ENCODE measurements at places on chromosomes 7 and 10.

- DNase-seq: no peak
These were observed 42.8 kb downstream of the ARHGAP21 start for GRCh38 chr10:24680647-24681524.

DNA sequence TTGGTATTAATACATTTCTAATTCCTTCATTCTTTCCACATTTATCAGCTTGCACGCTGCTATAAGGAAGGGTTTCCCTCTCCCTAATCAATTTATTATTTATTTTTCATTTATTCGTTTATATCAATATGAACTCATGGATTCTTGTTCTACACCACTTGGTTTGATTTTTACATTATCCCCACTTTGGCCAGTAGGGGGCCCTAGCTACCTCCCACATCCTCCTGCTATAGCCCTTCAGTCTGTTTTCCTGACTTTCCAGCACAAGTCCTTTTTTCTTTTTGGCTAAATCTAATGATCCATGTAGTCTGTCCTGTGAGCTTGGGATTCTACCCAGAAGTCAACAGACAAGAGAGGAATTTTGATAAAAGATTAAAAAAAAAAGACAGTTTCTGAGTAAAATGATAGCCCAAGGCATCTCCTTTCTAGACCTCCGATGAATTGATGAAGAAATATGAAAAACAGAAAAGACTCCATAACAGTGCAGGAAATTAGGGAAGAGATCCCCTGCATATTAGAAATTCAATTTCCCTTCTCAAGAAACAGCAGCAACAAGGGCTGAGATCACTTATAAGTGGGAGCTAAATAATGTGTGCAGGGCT is 47.7 kb downstream of the LYZL2 start:
- peak; percentile 6 for DNase-seq

DNA sequence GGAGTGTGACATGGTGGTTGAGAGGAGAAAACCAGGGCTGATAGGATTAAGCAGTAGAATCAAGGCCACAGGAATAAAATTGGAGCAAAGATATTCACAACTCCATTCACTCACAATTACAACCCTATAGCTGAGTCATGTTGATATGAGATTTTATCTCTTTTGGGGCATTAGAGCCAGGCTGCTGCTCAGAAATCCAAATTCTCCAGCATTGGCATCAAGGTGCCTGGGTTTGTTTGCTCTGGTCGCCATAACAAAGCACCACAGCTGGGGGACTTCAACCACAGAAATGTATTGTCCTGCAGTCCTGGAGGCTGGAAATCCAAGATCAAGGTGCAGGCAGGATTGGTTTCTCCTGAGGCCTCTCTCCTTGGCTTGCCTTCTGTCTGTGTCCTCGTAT is 52.5 kb upstream of the GRB10 start:
- no peak for DNase-seq

DNA sequence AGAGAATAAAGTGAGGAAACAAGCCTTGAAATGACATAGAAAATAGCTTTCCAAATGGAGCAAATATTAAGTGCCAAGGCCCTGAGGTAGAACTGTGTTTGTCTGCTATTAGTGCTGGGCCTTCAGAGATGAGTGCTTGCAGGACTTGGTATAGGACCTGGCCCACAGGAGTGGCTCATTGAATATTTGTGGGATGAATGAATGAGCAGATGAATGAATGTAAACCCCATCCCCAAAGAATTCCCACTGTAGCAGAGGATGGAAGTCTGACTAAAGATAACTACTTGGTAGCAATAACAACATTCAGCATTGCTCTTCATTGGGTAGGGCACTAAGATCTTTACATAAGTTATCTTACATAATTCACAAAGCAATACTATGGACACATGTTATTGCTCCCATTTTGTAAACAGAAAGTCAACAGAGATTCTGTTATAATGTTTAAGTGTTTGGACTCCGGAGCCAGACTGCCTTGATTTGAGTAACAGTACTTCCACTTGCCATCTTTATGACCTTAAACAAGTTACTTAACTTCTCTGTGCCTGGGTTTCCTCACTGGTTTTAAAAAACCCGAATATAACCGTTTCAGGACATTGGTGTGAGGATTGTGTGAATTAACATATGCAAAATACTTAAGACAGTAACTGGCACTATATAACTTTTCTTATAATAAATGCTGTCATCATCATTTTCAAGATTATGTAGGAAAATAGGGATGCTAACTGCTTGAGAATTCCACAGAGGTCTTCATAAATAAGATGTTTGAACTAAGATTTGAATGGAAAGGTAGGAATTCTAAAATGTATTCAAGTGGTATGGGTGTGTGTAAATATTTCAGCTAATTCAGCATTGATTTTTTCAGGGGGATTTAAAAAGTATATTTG is 141.9 kb downstream of the PRKG1 start:
- no peak for DNase-seq

DNA sequence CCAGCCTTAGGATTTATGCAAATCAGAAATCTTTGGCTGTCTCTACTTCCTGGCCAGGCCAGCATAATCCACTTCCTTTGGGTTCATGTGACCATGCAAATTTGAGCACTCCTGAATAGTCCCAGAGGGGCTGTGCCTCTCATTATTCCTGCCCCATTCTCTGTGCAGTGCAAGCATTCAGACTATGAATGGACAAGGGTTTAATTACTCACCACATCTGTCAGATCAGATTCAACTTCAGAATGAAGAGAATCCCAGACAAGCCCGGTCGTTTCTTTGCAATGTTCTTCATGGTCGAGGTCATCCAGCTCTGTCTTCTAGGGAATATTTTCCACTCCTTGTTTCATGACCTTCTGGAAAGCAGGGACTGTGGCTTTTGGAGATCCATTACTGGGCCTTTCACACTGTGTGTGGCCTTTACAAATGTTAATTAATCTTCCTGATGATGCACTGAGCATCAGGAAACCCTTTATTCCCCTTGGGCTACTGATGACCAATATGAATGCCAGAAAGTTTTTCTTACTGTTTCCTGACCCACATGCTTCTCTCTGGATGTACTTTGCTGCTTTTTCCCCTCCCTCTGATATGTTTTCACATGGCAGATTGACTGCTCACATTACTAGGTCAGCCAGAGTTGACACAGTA is 217.6 kb upstream of the TCF7L2 start:
- DNase-seq: peak; percentile 5

DNA sequence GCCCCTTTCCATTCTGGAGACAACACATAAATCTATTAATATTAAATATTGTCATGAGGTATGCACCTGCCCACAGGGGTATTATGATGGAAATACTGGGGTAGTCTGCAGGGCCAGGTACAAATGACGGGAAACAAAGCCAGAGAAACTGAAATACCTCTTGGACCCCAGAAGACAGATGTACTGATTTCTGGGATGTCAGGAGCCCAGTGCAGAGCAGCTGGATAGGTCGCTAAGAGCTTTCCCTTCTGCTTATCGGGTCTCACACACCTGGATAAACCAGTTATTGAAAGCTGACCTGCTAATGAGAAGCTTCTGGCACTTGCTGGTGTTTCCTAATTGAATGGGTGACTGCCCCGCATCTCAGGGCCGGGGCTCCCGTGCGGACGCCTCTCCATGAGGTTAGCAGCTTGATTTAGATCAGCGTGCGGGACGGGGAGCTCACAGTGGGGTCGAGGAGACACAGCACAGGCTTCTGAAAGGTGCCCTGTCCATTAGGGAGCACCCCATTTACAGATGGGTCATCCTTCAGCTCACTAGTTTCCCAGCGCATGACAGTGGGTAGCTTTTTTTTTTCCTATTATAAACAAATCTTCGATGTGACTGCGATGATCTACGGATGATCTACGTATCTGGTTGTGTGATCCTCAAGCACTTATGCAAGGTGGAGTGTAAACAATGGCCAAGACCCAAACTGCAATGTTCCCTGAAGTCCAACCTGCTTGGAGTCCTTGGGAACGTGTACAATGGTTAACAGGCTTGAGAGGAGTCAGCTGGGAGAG is 1.5 kb upstream of the INSIG1 start:
- no peak for DNase-seq

DNA sequence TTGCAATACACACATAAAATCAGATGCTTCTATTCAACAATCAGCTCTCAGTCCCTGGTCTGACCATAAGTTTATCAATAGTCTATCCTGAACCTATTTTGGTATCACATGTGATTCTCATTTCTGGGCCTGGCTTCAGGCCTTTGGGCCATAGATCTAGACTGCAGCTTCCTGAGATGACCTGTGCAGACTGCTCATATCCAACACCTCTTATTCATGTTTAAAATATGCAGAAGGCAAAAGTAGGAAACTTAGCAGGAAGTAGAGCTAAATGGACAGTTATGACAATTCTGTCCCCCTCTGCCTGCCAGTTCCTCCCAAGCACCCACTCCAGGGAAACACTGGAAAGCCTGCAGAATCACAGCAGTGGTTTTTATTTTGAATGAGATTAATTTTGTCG is 53.3 kb downstream of the C7orf25 start:
- DNase-seq: no peak

GRCh38 chr7:121634356-121634755 is 238.2 kb upstream of the FAM3C start:
- no peak for DNase-seq

DNA sequence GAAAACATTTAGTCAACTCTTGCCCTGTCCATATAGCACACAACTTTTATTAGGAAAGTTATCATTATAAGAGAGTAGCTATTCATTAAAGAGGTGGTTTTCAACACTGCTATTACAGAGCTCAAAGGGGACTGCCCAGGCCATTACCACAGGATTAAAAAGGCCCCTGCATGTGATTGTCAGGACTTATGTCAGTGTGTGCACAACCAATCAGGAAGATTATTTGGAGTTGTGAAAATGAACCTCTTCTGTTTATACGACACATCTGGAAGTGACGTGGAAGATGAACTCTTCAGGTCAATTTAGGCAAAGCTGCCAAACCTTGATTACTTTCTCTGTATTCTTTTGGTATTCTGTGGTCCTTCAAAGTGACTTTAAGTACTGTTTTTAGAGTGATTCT is 14.7 kb downstream of the CCNY start:
- no peak for DNase-seq

DNA sequence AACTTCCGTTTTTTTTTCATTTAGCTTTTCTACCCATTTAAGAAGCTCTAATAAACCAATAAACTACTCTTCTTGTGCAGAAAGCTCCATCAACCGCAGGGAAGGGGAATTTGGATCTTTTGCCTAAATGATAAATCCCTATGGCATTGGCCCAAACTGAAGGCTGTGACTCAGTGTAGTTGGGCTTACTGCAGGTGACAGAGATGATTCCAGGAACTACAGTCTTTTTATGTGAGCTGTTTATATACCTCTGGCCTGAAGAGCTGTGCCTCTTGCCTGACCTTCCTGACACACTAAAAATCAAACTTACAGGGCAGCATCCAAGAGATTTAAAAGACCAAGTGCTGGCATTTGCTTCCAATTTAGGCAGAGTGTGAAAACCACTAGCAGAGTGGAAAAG is 25.2 kb downstream of the ABCB1 start:
- DNase-seq: no peak

- DNase-seq: no peak
These were observed 49.4 kb upstream of the SORCS1 start for GRCh38 chr10:107213861-107214260.

- no peak for DNase-seq
These were observed 38.1 kb downstream of the RTKN2 start for GRCh38 chr10:62230344-62231121.

- no peak for DNase-seq
These were observed 2.3 kb downstream of the HNRNPA2B1 start for GRCh38 chr7:26198133-26198780.

GRCh38 chr10:69867699-69868558 is 66.2 kb downstream of the COL13A1 start:
- DNase-seq: no peak

DNA sequence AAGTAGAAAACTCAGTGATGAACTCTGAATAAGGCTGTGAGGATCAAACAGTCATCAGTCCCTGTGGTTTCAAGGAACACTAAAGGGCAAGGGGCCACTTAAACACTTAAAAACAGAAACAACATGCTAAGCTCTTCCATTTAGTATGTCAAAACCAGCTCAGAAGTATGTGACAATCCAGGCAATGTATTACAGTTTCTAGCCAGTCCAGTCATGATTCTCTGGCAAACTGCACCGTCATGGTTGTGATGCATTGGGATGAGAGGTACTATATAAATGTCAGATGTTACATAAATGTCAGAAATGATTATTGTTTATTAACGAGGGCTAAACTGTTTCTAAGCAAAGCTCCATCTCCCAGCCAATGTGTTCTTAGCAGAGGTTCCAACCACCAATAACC is 4.7 kb upstream of the CREB5 start:
- DNase-seq: no peak

- DNase-seq: no peak
These were observed 95.3 kb downstream of the CPED1 start for GRCh38 chr7:121083790-121084251.

DNA sequence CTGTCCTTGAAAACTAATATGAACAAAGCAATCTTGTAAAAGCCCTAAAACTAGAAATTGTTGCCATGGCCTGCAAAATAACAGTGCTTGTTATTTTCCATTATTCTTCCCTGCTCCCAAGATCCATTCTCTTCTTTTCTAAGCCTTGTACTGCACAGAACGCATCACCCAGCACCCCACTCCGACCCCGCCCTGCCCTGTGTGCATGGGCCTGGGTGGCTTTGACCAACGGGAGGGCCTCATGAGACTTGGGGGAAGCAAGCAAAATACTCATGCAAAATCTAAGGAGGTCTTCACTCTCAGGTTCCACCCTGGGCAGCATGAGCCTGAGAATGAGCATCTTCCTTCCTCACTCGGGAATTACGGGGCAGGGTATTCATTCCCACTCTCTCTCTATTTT is 32.4 kb downstream of the NPY start:
- no peak for DNase-seq

- DNase-seq: no peak
These were observed 78.6 kb upstream of the GLCCI1 start for GRCh38 chr7:7889791-7890568.

GRCh38 chr7:36205803-36206202 is 52.7 kb downstream of the EEPD1 start:
- DNase-seq: no peak

- DNase-seq: no peak
These were observed 55.0 kb downstream of the RAB11FIP2 start for GRCh38 chr10:117991701-117992100.

GRCh38 chr7:148850564-148850963 is 33.5 kb downstream of the EZH2 start:
- no peak for DNase-seq

DNA sequence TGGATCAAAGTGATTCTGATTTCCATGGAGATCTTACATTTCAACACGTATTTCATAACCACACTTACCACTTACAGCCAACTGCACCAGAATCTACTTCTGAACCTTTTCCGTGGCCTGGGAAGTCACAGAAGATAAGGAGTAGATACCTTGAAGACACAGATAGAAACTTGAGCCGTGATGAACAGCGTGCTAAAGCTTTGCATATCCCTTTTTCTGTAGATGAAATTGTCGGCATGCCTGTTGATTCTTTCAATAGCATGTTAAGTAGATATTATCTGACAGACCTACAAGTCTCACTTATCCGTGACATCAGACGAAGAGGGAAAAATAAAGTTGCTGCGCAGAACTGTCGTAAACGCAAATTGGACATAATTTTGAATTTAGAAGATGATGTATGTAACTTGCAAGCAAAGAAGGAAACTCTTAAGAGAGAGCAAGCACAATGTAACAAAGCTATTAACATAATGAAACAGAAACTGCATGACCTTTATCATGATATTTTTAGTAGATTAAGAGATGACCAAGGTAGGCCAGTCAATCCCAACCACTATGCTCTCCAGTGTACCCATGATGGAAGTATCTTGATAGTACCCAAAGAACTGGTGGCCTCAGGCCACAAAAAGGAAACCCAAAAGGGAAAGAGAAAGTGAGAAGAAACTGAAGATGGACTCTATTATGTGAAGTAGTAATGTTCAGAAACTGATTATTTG is 15.3 kb downstream of the HNRNPA2B1 start:
- DNase-seq: no peak
